ENCODE measurements at places on chromosomes 1 and 21. TPM values are rescaled to one million over a fixed set of nuclear protein-coding genes. Genes with fewer than 3 reads are reported as not detected.

GRCh38 chr21:43597052-43597451 is 62.2 kb downstream of the HSF2BP start:
- DNase-seq = no peak

The IFI44 gene
- total RNA-seq = 32.7 TPM

The OR4F29 gene
- not detected for total RNA-seq

GRCh38 chr1:202706851-202707250 is 3.4 kb downstream of the SYT2 start:
- DNase-seq = no peak

The A3GALT2 gene
- 0.24 TPM for total RNA-seq

The SLC1A7 gene
- total RNA-seq = 1.7 TPM

DNA sequence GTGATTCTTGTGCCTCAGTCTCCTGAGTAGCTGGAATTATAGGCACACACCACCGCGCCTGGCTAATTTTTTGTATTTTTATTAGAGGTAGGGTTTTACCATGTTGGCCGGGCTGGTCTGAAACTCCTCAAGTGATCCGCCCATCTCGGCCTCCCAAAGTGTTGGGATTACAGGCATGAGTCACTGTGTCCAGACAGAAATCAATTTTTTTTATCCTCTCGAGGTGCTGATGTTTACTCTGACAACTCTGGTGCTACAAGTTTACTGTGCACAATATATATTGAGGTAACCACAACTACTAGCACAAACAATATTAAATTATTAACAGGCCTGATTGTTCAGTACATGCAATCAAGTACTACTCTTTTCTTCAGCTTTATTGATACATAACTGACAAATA is 39.7 kb downstream of the F13B start:
- DNase-seq = no peak

GRCh38 chr1:199403531-199404116 is 623.9 kb upstream of the NR5A2 start:
- DNase-seq = no peak

GRCh38 chr21:35779690-35780570 is 280.4 kb downstream of the SETD4 start:
- DNase-seq = no peak

DNA sequence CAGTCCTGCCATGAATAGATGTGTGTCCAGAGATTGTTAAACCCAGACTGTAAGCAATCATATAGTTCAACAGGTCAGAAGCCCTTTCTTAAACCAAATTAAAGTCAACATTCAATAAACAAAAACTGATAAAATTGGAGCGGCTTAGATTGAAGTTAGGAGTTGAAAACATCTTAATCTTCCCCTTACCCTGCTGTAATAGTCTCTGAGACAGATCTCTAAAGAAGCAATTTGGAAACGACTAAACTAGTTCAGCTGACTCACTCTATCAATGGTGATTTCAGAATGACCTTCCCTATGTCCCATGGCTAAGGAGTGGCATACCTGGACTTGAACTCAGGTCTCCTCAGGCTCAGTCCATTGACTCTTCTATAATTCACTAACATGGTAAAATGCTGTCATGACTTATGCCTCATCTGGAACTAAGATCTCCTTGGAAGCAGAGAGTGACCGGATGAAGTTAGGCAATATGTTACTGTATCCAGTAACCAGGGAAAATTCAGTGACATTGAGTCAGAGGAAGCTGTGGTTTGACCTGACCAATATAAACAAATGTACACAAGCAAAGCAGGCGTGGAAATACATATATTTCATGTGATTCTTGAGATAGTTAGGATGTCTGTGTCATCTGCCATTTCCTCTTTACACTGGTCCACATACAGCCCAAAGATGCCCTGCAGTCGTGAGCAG is 30.1 kb downstream of the SGIP1 start:
- no peak for DNase-seq

DNA sequence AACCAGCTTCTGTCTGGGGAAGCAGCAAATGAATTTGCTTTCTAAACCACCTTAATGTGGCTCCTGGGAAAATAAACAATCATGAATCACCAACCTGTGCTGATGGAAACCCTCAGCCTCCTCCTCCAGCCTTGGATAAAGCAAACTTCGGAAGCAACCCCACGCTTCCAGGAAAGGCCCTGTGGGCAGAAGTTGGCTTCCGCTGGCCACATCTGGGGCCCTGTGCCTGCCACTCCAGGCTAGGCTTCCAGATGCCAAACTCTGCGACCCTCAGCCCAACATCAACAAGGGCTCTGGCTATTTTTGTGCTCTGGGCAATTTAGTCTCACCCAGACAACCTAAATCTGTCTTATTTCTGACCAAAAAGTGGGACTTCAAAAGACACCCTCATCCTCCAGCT is 6.2 kb upstream of the OXCT2 start:
- DNase-seq = peak; percentile 47

The ANKRD34A gene
- 2.3 TPM for total RNA-seq

DNA sequence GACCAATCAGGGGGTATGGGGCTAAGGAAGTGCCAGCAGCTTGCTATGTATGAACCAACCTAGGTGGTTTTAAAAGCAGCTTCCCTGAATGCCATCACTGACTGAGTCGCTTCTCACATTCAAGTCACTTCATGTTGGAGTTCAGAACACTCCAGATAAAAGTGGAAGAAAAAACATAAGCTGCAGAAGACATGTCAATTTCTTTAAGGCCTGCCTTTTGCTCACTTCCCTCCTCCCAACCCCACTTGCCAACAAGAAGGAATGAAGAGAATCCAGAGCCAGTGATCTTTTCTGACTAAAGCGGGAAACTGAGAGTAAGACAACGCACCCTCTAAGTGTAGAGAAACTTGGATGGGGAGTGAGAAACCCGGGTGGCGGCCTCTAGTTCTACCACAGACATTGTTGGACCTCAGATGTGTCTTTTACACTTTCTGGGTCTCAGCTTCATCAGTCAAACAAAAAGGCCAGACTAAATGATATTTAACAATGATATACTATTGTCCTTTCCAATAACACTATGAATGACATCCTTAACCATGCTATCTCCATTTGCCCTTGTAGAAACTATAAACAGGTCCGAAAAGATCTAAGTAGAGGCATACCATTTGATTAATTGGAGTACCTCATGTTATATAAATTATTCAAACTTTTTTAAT is 54.1 kb downstream of the LUZP1 start:
- no peak for DNase-seq

The LAPTM5 gene
- 80.1 TPM for total RNA-seq

- no peak for DNase-seq
Measured at GRCh38 chr1:6885426-6885825, 100.2 kb downstream of the CAMTA1 start.

The OSCP1 gene
- 7.1 TPM for total RNA-seq

- DNase-seq = peak; percentile 88
Measured at GRCh38 chr1:24898152-24898908, 31.7 kb downstream of the RUNX3 start.

DNA sequence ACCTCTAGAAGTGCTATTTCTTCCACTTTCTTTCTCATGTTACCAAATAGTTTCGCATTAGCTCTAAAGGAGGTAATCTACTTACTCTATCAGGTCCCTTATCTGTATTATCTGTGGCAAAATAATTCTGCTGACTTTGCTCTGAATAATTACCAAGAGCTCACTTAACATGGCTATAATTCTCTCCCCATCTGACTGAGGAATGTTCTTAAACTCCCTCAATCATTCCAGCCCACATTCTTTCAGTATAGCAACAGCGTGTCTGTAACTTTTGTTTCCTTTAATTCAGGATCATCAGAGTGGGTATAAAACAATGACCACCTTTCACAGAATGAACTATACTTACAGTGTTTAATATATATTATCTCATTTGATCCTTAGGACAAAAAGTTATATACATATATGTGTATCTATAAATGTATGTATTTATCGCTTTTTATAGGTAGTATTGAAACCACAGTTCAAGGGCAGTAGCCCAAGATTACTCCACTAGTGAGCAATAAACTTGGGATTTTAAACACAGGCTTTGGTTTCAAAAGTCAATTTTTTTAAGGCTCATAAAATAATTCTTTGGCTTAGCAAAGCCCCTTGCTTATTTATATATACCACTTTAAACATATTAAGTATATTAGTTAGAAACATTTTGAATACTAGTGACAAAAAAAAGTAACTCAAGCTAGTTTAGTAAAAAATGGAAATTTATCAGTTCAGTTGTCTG is 36.1 kb upstream of the ST6GALNAC3 start:
- no peak for DNase-seq

GRCh38 chr1:38085666-38086330 is 39.2 kb upstream of the POU3F1 start:
- peak; percentile 73 for DNase-seq

Data from posterior vena cava (tissue), 2 donors.